ENCODE measurements at places on chromosomes 2 and 18. TPM values are rescaled to one million over a fixed set of nuclear protein-coding genes. Genes with fewer than 3 reads are reported as not detected.

DNA sequence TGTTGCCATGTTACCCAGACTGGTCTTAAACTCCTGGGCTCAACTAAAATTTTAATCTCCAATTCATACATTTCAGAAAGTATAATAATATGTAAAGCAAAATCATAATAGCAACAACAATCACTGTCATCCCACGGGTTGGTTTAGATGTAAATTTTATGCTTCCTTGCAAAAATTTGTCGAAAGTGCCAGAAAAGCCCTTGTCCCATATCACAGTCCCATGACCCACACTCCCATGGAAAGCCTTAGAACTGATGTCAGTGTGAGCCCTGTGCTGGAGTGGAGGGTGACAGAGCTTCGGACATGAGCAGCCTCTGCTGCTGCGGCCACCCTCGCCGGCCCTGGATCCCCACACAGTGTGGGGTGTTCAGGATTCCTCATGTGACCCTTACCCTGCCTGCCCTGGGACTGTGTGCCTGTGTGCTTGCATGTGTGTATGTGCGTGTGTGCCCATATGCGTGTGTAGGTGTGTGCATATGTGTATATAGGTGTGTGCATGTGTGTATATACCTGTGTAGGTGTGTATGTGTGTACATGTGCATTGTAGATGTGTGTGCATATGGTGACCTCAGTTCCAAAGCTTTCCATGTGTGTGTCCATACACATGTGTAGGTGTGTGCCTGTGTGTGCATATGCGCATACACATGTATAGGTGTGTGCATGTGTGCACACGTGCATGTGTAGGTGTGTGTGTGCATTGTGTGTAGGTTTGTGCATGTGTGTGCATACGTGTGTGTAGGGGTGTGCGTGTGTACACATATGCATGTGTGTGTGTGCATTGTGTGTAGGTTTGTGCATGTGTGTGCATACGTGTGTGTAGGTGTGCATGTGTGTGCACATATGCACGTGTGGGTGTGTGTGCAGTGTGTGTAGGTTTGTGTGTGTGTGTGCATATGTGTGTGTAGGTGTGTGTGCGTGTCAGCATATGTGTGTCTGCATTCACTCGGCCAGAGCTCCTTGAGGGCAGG is 65.1 kb downstream of the HPCAL1 start:
- no peaks in the 10 kb centered on the region for H3K36me3 ChIP-seq
- H3K27ac ChIP-seq = no peak overlapping the region
- no peaks in the 10 kb centered on the region for H3K4me1 ChIP-seq
- DNase-seq = no peak
- no peak overlapping the region for H3K4me3 ChIP-seq

DNA sequence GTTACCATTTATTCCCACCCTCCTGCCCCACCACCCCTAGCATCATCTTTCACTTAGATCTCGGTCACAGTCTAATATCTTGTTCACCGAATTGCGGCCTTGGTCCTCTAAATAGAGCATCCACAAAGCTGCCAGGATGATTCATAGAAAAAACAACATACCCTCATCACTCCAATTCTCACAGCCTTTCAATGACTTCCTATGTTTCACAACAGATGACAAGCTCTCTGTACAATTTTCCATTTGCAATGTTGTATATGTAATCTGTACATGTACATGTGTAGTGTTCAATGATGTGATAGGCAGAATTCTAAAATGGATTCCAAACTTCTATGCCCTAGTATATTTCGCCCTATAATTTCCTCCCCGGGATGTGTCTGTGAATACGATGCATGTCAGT is 675.6 kb upstream of the CELF4 start:
- no peaks in the 10 kb centered on the region for H3K27me3 ChIP-seq
- H3K4me3 ChIP-seq = no peak overlapping the region
- DNase-seq = no peak

DNA sequence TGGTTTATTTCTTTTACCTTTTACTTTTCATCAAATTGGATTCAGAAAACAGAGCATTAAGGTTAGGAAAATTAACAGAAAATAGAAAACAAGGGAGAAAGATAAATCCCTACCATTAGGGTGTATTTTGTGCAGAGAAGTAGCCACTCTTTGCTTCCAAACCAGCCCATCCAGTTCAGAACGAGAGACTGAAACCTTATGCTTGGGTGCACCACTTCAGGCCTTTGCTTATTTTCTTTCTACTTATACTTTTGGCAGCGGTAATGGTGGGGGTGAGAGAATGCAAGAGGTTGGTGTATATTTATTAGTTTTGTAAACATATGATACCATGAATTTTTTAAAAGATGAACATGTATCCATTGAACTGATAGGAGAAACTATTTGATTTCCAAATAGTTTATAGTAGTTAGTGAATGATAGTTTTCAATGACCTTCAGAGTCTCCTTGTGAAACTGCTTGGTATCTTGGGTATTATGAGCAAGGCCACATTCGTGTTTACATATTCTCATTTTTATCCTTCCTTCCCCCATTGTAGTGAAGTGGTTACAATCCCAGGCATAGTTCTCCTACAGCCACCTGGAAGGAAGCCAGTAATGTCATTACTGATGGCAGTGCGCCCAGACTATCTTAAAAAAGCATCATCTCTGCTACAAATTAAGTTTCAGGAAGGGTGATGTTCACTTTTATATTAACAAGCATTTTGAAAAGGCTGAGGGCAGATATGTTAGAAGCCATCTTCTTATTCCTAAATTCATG is 60.8 kb downstream of the MFSD6 start:
- H3K36me3 ChIP-seq = peaks cover 58% of the 10 kb centered on the region
- peaks cover 21% of the 10 kb centered on the region for H3K4me1 ChIP-seq
- no peak overlapping the region for H3K27ac ChIP-seq
- no peak overlapping the region for H3K4me3 ChIP-seq
- DNase-seq = no peak

- H3K4me3 ChIP-seq = no peak overlapping the region
- no peaks in the 10 kb centered on the region for H3K36me3 ChIP-seq
- DNase-seq = no peak
- peaks cover 27% of the 10 kb centered on the region for H3K27me3 ChIP-seq
Measured at GRCh38 chr2:86305195-86305914, 32.1 kb downstream of the REEP1 start.

DNA sequence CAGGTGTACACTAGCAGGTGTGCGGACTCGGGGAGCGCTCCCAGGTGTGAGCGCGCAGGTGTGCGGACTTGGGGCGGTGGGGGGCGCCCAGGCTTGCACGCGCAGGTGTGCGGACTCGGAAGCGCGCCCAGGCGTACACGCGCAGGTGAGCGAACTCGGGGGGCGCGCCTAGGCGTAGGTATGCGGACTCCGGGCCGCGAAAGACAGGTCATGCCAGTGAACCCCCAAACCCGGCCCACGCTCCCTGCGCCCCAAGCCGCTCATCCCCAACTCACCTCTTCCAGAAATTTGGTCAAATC is 342 bp downstream of the CYB5A start:
- H3K4me1 ChIP-seq = peaks cover 13% of the 10 kb centered on the region
- peaks cover 2% of the 10 kb centered on the region for H3K36me3 ChIP-seq
- DNase-seq = no peak
- no peaks in the 10 kb centered on the region for H3K27me3 ChIP-seq

- DNase-seq = no peak
- no peaks in the 10 kb centered on the region for H3K36me3 ChIP-seq
- H3K27me3 ChIP-seq = no peaks in the 10 kb centered on the region
- no peak overlapping the region for H3K27ac ChIP-seq
- no peak overlapping the region for H3K4me3 ChIP-seq
Measured at GRCh38 chr18:29084120-29084519, 907.2 kb upstream of the CDH2 start.

Gene STAT4
- 154 TPM for total RNA-seq

Gene SERPINB2
- total RNA-seq = not detected

All from activated CD8-positive, alpha-beta T cell treated with anti-CD3 and anti-CD28 coated beads, Interleukin-2, amount 10 ng/mL, durations not matched to agents 7 days and 5 days (primary cell).